Hindlimb muscle (tissue), 1 donor: ENCODE measurements at places on chromosomes 4 and X.

GRCh38 chr4:150593996-150594395, 12.0 kb downstream of the MAB21L2 start:
- DNase-seq: no peak

DNA sequence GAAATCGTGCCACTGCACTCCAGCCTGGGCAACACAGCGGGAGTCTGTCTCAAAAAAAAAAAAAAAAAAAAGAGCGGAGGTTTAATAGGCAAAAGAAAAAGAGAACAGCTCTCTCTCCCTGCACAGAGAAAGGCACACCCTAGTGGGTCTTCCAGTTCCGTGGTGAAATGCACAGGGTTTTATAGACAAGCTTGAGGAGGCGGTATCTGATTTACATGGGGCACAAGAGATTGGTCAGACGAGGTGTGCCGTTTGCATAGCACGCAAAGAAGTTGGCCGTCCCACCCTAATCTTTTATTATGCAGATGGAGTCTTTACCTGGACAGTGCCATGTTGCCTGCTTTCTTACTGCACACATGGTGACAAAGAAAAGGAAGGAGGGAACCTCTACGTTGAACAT, 33.5 kb upstream of the REST start:
- no peak for DNase-seq

DNA sequence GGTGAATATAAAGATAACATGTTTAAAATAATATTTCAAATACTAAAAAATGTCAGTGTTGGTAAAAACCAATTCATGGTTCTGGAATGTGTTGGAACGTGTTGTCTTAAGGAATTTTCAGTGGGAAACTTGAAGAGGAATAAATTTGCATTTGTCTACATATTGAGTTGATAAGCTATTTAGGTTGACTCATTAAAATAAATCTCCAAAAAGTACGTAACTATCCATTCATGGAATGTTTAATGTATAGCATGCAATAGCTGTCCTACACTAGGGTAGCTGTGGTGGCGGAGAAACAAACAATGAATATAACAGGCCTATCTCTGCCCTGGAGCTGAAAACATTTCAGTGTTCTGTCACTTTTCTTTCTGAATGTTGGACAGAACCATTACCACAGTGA, 20.3 kb downstream of the SHISA3 start:
- no peak for DNase-seq

- DNase-seq: no peak
Measured at GRCh38 chr4:123676890-123677229, 280.3 kb downstream of the SPRY1 start.

GRCh38 chrX:2521927-2522386, 21.2 kb upstream of the DHRSX start:
- DNase-seq: no peak

DNA sequence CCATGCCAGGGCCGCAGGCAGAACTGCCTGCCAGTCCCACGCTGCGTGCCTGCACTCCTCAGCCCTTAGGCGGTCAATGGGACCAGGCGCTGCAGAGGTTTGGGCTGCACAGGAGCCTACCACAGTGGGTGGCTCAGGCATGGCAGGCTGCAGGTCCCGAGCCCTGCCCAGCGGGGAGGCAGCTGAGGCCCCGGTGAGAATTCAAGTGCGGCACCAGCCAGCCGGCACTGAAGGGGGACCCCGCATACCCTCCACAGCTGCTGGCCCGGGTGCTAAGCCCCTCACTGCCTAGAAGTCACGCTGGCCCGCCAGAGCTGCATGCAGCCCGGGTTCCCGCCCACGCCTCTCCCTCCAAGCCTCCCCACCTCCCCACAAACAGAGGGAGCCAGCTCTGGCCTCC, 302.5 kb upstream of the UGT8 start:
- no peak for DNase-seq

- no peak for DNase-seq
Measured at GRCh38 chrX:138492371-138492770, 219.1 kb downstream of the FGF13 start.

- no peak for DNase-seq
Measured at GRCh38 chr4:77248805-77249204, 91.8 kb downstream of the CCNG2 start.

DNA sequence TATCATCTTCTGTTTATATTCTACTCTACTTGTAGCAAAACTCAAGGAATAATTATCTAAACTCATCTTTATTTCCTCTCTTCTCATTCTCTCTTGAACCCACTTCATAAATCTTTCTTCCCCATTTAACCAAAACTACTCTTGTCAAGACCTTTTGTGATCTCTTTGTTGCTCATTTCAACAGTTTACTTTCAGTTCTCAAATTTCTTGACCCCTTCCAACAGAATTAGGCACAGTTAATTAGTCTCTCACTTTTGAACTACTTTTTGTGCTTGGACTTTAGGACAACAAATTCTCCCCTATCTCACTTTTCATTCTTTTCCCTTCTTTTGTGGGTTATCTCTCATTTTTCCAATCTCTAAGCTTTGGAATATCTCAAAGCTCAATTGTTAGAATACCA, 27.4 kb upstream of the CAMK2D start:
- no peak for DNase-seq

DNA sequence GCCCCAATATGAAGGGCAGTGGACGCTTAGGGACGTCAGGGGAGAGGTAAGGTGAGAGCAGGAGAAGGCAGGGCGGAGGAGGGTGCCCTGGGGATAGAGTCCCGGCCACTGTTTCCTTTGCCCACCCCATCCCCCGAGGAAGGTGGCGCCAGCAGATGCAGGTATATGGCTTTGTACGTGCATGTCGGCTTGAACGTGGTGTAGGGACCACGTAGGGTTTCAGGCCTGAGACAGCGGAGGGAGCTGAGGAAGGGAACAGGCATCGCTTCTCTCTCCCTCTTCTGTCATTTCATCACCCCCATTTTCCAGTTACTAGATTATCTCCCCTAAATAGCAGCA, 97.9 kb downstream of the PHKA2 start:
- no peak for DNase-seq

- DNase-seq: no peak
Measured at GRCh38 chrX:121216641-121217374, 169.4 kb downstream of the GLUD2 start.

- DNase-seq: no peak
Measured at GRCh38 chr4:8135666-8136065, 22.9 kb downstream of the ABLIM2 start.

GRCh38 chrX:41556958-41557357, 109.8 kb downstream of the NYX start:
- no peak for DNase-seq

- no peak for DNase-seq
Measured at GRCh38 chrX:31353095-31353494, 281.3 kb upstream of the FTHL17 start.

- DNase-seq: no peak
Measured at GRCh38 chr4:2095236-2096072, 36.3 kb downstream of the NAT8L start.
